Muscle of leg (tissue), 16 donors: ENCODE measurements at places on chromosomes 3 and 15.

DNA sequence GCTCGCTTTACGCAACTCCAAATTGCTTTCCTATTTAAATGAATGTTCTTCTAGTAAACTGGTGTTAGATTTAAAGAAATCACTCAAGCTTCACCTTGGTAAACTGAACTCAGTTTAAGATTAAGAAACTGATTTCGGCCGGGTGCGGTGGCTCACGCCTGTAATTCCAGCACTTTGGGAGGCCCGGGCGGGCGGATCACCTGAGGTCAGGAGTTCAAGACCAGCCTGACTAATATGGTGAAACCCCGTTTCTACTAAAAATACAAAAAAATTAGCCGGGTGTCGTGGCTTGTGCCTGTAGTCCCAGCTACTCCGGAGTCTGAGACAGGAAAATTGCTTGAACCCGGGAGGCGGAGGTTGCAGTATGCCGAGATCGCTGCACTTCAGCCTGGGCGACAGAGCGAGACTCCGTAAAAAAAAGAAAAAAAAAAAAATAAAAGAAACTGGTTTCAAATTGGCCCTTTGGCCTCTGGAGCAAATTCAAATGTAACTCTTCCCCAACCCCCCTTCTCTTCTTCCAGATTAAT lies 1.7 kb downstream of the SKIL start:
- DNase-seq = no peak

DNA sequence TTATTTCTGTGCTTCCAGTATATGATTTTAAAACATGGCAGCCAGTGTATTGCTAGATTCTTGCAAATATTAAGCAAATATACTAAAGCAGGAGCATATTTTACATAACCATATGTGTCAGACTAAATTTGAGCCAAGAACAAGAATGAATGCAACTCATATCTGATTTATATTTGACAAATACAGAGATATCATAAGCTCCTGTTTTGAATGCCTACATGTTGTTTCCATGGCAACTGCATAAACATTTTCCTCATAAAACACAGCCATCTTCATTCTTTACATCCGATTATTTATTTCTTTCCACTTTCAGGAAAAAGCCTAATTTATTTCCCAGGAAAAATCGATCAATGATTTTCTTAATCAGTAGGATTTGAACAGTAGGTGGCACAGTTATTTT lies 172.2 kb upstream of the TSPAN3 start:
- DNase-seq = peak; percentile 43

DNA sequence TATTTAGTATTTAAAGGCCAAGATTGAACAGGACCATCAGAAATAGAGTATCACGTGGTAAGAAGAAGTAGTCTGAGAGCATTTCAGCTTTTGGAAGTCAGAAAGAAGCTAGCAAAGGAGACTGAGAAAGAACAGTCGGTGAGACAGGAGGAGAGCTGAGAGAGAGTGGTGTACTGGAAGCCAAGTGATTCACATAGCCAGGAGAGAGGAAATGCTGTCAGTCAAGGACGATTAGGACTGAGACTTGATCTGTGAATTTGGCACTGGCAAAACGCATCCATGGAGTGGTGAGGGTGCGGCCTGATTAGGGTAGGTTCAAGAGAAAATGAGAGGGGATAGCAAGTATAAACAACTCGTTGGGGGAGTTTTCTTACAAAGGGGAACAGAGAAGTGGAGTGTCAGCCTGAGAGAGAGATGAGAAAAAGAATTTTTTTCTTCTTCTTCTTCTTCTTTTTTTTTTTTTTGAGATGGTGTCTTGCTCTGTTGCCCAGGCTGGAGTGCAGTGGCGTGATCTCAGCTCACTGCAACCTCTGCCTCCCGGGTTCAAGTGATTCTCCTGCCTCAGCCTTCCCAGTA lies 44.9 kb downstream of the CHD2 start:
- DNase-seq = no peak

GRCh38 chr3:27138562-27138961 lies 230.6 kb downstream of the NEK10 start:
- peak; percentile 14 for DNase-seq

GRCh38 chr3:9736831-9737230 lies 5.3 kb downstream of the BRPF1 start:
- no peak for DNase-seq

DNA sequence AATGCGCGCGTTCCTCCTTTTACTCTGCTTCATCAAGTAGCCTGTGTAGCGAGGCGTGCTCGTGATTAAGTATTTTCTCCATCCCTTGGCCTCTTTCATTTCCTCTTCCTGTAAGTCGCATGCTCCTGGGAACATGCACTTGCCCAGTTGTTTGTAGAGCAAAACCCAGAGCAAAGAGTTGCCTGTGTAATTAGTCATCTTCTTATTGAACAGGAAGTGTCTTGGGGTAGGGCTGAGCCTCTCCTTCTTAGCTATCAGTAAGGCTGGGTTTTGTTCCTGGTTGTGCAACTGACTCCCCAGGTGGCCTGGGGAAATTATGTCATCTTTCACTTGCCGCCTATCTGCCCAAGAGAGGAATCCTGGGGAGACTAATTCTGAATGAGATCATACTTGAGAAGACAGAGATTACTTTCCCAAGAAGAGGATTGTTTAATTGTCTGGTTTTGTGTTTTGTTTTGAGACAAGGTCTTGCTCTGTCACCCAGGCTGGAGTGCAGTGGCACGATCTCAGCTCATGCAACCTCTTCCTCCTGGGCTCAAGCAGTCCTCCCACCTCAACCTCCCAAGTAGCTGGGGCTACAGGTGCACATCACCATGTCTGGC lies 14.9 kb downstream of the LIPH start:
- peak; percentile 72 for DNase-seq

DNA sequence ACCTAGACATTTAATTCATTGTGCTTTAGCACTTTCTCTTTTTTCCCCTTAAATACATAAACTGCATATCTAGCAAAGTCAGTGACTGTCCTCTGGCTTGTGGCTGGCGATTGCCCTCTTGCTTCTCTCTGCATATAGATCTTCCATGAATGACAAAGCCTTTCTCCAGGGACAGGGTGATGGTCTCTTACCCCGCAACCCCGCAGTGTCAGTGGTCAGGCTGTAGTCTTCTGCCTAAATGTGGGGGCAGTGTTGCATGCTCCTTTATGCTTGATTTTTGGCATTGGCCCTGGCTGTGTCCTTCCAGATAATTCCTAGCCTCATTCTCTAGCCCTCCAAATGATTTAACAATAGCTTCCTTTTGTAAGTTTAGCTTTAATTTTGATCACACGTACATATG lies 407.8 kb downstream of the GABRB3 start:
- DNase-seq = no peak

DNA sequence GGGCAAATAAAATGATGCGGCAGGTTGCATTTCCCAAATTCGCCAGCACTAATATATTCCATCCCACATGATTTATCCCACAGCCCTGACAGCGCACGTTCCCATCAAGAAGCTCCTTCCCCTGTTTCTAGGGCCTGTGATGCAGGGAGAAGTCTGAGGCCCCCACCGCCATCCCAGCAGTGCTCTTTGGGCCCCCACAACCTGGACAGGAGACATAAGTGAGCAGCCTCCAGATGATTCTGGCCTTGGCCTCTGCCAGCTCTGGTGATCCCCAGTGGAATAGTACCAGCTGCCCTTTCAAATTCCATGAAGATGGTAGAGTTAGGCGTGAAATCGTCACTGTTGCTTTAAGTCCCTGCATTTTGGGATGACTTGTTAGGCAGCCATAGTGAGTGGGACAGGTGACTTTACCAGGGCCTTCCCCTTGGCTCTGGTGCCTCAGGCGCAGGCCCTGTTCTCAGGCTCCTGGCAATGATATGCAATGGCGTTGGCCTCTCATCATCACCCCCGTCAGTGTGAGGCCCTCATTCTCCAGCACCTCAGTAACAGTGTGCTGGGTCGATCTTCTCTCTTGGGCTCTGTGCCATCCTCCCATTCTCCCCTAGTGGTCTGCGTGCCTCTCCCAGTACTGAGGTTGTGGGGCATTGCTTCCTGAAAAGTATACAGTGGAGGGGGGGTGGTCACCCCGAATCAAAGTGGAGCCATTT lies 263.7 kb downstream of the OCA2 start:
- DNase-seq = no peak

- no peak for DNase-seq
These were observed 40.0 kb downstream of the ZNF589 start for GRCh38 chr3:48280881-48281280.

GRCh38 chr3:54970895-54971294 lies 43.0 kb upstream of the LRTM1 start:
- DNase-seq = peak; percentile 59

DNA sequence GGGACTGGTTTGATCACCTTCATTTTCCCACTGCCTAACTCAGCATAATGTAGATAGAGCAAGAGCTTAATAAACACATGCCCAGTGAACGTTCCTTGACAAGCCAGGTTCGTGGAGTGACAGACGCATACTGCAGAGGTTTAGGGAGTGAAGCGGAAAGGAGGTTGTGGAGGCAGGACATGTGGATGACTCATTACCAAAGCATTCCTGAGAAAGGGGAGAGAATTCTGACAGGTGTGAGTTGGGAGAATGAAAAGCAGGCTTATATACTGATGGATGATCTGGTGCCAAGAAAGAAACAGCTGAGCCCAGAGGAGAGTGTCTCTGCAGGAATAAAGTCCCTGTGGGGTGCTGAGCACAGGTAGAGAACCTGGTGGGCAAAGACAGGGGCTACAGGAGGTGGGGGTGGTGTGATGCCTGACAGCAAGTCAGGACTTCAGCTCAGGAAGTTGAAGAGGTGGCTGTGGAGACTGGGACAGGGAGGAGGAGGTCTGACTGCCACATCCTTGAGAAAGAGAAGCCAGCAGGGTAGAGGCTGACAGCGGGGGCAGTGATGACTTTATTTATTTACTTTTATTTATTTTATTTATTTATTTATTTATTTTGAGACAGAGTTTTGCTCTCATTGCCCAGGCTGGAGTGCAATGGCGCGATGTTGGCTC lies 2.4 kb upstream of the RPL29 start:
- no peak for DNase-seq

DNA sequence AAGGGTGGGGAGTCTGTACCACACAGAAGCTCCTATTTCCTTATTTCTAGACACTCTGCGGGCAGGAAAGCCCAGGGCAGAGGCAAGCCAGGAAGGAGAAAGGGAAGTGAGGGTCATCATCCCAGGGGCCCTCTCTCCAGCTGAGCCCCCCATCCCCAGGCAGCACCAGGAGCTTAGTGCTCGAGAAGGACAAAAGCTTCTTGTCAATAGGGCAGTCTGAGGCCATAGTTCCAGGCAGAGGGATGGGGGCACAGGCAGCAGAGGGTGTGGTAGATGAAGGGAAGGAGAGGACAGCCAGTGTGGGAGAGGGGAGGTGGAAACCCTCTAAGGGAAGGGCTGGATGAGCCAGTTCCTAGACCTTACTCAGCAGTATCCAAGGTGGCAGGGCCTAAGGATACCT lies 2.7 kb downstream of the MAP1A start:
- DNase-seq = no peak

DNA sequence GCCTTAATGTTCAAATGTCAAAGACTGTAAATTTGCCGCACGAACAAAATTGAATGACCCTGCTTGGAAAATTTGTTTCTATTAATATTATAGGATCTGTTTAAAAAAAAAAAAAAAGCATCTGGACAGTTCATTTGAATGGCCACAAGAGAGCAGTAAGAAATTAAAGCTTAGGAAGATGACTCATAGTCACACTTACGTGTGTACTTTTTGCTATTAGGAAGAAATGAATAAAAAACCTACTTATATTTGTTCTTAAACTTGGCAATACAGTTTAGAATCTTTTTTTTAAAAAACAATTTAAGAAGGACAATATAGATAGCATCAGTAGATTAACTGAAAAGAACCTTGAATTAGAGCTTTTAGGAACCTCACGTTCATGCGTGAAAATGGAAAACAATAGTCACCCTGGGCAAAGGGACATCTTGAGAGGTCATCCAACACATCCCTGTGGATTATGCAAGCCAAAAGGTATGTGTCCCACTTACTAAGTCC lies 621.8 kb downstream of the MECOM start:
- DNase-seq = peak; percentile 59

- no peak for DNase-seq
These were observed 20.8 kb upstream of the SLC7A14 start for GRCh38 chr3:170606675-170607074.

DNA sequence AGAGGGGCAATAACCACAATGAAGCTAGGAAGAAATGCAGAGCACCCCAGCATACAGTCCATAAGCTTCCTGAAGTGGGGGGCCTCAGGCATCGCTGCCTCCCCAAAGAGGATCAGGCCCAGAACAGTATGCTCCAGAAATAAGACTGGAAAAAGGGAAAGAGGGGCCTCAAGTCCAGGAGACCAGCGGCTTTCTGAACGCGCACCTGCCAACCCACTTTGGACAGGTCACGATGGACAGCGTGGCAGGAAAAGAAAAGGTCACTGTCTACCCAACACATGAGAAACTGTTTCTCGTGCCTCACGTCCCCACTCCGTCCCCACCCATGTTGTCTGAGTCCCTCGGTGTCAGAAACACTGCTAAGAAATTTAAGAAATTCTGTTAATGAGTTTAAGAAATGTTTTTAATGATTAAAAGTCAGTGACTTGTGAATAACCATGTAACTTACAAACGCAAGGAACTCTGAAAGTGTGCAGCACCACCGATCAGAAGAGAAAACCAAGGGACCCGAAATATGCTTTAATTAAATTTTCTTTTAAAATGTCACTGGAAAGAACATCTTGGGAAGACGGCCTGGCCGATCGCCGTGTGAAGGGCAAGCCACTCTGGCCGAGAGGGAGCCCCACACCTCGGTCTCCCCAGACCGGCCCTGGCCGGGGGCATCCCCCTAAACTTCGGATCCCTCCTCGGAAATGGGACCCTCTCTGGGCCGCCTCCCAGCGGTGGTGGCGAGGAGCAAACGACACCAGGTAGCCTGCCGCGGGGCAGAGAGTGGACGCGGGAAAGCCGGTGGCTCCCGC lies 1.7 kb upstream of the PPARG start:
- peak; percentile 10 for DNase-seq

GRCh38 chr15:96183867-96184266 lies 146.6 kb upstream of the NR2F2 start:
- no peak for DNase-seq

DNA sequence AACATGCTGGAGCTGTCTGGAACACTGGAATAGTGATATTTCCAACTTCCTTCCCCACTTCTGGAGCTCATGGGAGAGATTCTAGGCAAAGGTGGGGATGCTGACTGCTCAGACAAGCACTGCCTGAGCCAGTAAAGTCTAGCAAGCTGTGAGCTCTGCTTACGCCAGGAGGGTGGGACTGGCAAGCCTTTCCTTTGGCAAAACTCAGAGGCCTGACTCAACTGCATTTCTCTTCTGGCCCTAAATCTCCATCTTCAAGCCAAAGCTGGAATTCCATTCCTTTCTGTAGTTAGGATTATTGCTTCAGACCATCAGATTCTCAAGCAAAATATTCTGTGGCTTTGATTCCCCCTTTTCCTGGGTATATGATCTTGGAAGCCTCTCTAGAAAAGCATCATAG lies 20.3 kb upstream of the EPB42 start:
- peak; percentile 97 for DNase-seq
